ENCODE measurements at places on chromosomes 3 and 15.

GRCh38 chr15:68994149-68994548, 20.3 kb upstream of the NOX5 start:
- DNase-seq: no peak

GRCh38 chr15:72179950-72180581, 17.5 kb downstream of the GRAMD2A start:
- DNase-seq: no peak

DNA sequence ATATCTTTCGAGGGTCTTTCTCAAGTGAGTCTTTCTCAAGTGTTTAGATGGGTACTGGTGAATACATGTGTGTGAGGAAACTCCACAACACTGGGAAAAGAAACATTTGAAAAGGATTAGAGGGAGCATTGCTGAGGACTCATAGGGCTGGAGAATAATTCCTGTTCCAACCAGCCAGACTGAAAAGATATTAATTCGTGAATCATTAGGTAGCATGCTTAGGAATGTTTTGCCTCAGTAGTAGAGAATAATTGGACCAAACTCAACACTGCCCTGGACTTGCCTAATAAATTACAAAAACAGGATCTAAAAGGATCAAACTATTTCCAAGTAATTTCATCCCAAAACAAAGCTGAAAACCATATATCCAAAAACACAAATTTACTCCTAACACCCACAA, 17.3 kb downstream of the PP2D1 start:
- DNase-seq: no peak

DNA sequence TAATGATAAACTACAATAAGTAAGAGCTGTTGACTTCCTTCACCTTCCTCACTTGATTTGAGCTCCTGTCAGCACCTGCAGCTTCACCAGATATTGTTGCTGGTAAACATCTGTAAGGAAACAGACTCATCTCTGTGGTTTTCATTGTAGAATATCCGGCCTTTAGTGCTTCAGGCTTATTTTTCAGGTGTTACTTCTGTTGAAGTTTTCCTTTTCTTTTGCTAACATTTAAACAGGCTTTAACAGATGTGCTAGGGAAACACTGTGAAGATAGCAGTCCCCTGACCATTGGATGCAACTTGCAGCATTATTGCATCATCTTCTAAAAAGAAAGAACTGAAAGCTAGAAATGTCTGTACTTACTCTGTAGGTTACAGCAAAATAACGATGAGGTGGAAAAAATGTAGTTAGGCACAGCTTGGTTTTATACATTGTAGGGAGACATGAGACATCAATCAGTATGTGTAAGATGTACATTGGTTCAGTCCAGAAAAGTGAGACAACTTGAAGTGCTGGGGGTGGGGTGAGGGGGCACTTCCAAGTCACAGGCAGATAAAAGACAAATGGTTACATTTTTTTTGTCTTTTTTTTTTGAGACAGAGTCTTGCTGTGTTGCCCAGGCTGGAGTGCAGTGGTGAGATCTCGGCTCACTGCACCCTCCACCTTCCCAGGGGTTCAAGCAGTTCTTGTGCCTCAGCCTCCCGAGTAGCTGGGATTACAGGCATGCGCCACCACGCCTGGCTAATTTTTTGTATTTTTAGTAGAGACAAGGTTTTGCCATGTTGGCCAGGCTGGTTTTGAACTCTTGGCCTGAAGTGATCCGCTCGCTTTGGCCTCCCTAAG, 10.2 kb downstream of the EDEM1 start:
- DNase-seq: no peak

GRCh38 chr3:95387242-95388021, 1324.6 kb downstream of the NSUN3 start:
- DNase-seq: no peak

- DNase-seq: no peak
Measured at GRCh38 chr15:43901495-43901894, 74.7 kb downstream of the WDR76 start.

GRCh38 chr3:17672506-17672905, 69.9 kb downstream of the TBC1D5 start:
- DNase-seq: no peak

DNA sequence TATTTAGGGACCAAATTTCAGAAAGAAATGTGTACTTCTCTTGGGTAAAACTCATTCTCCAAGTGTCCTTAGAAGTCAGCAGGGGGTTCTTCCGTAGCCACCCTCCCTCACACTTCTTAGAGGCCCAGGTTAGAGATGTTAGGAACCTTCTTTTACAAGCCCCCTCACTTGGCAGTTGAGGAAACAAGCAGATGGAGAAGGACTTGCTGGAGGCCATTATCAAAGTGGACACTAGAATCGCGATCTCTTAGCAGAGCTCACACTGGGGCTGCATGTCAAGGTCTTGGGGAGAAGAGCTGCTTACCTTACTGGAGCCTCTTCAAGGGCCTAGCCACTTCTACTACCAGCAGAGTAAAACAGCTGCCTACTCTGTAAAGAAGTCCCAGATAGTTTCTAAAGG, 69.4 kb upstream of the POLG start:
- no peak for DNase-seq

DNA sequence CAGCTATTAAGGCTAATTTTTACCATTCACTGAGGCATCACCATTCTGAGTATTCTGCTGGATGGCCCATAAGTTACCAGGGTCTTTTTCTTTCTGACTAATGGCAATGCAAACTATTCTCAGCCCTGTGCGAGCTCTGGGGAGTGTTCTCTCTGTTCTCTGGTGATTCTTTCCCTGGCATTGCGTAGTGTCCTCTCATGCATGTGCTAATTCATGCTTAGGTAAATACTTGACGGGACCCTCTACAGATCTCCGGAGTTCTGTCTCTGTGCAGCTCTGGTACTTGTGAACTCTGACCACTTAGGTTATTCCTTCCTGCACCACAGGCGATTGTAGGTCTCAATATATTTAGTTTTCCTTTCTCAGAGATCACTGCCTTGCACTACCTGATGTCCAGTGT, 34.8 kb downstream of the UBE2E1 start:
- no peak for DNase-seq

DNA sequence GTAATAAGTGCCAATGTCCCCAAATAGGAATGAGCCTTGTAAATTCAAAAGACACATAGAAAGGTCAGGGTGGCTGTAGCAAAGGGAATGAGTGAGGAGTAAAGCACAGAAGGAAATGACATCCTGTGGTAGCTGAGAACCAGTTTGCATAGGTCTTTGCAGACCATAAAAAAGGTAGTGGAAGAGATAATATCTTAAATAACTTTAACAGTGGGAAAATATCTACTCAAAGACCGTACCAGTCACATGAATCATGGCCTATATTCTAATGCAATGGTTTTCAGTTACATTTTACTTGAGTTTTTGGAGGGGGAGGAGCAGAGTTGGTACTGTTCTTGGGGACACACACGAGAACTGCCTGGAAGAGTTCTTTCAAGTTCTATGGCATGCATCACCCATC, 297.3 kb upstream of the ADAMTS9 start:
- DNase-seq: no peak

- no peak for DNase-seq
Measured at GRCh38 chr3:15174953-15175352, 31.1 kb upstream of the CAPN7 start.

- no peak for DNase-seq
Measured at GRCh38 chr15:39427705-39428104, 153.2 kb upstream of the THBS1 start.

- DNase-seq: no peak
Measured at GRCh38 chr15:59833366-59833765, 144.2 kb upstream of the BNIP2 start.

GRCh38 chr3:3127432-3128010, 781 bp downstream of the TRNT1 start:
- DNase-seq: no peak

GRCh38 chr15:68097029-68097428, 42.9 kb downstream of the PIAS1 start:
- no peak for DNase-seq

GRCh38 chr15:37638691-37639090, 295.7 kb upstream of the TMCO5A start:
- no peak for DNase-seq

GRCh38 chr3:186223476-186223875, 114.6 kb upstream of the ETV5 start:
- DNase-seq: no peak

- no peak for DNase-seq
Measured at GRCh38 chr3:32562640-32563039, 8.0 kb downstream of the DYNC1LI1 start.

GRCh38 chr3:105800320-105800719, 68.5 kb downstream of the CBLB start:
- no peak for DNase-seq

- DNase-seq: no peak
Measured at GRCh38 chr3:73499787-73500186, 125.0 kb downstream of the PDZRN3 start.

- DNase-seq: no peak
Measured at GRCh38 chr15:101410612-101411011, 78.9 kb downstream of the PCSK6 start.

DNA sequence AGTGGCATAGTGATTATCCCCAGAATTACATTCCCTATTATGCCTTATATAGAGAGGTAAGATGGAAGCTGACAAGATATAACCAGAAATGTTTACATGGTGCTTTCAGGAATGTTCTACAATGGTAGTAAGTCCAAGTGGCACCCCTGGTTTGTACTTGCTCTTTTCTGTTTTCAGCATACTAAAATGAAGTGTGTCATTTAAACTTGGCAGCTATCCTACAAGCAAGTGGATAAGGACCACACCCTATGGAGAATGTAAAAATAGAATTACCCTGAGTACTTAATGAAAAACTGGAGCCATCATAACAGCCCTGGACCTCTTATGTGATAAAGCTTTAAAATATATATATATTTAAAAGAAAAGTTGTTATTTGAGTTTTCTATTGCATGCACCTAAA, 1012.7 kb upstream of the CADM2 start:
- DNase-seq: no peak

GRCh38 chr15:61892140-61892539, 168.1 kb downstream of the VPS13C start:
- no peak for DNase-seq

- no peak for DNase-seq
Measured at GRCh38 chr3:53153264-53153823, 7.7 kb upstream of the PRKCD start.

- DNase-seq: no peak
Measured at GRCh38 chr15:90043530-90044010, 42.4 kb downstream of the ZNF710 start.

DNA sequence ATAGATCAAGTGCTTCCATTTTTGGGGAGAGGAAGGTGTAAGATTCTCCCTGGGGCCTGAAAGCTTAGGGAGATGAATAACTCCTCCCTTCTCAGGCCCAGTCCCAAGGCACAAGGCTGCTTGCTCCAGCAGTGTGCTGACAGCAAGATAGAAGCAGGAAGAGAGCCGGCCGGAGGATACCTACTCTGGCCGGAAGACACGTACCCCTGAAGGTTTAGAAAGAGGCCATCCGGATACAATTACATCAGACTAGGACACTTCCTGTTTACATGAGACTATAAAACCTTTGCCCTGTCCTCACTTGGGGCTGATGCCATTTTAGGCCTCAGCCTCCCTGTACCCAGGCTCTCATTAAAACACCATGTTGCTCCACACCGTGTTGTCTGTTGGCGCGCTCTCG, 329.9 kb downstream of the SV2B start:
- no peak for DNase-seq

DNA sequence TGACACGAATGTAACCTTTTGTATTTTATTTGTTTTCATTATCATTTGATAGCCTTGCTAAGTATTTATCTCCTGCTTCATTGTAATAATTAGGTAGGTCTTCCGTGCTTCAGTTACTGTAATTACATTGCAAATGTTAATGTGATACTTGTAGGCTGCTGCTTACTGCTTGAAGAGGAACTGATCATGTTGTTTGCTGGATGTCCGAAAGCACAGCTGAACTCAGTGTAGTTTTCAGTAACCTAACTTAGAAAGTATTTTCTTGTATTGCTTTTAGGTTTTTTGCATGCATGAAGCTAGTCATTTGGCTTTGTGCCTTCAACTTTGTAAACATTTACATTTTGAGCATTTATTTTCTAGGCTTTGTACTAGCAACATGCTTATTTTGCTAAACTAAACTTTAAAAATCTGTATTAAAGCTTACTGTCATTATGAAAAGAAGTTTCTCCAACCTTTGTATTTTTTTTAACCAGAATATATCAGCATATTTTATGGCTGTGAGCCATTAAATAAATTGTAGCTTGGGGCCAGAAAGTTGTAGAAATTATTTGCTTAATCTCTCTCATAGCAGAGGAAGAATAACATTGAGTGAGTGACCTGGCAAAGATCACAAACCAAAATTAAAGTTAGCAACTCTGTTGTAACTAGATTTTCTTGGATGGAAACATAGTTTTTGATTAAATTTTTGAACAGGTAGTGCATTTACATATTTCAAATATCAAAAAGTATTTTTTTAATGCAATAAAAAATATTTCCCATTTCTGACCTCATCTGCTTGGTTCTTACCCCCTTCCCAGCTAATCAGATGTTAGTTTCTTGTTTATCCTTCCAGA, 30.7 kb downstream of the SACM1L start:
- DNase-seq: no peak

DNA sequence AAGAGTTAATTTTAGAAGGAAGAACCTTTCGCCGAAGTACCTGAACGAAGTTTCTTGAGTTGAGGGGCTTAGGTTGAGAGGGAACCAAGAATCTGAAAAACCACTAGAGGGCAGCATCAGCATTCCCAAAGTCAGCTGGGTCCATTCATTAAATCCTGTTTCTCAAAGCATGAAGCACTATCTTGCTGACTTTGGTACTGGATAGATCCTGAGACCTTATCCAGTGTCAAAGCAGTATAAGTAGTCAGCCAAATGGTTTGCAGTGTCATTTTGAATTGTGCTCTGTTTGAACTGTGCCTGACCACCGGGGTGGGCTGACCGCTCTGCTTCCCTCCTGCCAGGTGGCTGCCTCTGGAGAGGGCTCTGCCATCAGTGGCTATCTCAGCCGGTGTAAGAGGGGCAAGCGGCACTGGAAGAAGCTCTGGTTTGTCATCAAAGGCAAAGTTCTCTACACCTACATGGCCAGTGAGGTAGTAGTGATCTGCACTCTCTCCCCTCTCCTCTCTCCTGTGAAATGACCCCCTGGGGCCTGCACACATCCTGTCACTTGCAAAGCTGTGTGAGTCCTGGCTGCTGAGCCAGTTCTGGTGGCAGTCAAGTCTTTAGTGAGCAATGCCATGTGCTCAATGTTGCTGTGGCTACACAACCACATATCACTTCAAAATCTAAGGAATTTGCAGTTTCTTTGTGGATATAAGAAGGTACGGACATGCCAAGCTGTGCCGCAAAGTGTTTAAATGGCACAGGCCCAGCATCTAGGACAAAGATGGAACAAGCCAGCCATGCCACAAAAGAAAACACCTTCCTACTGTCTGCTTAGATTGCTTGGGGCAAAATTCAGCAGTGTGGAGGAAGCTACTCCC, 21.4 kb upstream of the NR2C2 start:
- no peak for DNase-seq

- no peak for DNase-seq
Measured at GRCh38 chr3:50157827-50158529, 2.9 kb downstream of the SEMA3F start.

GRCh38 chr3:101243285-101244211, 76.8 kb downstream of the IMPG2 start:
- DNase-seq: no peak

GRCh38 chr3:174365796-174366195, 493.3 kb upstream of the NAALADL2 start:
- DNase-seq: no peak

All from stimulated activated CD8-positive, alpha-beta memory T cell treated with anti-CD3 and anti-CD28 coated beads, Interleukin-4, amount 100 ng/mL, for 4 hours (primary cell).